ENCODE measurements at places on chromosomes 12 and 14.

- DNase-seq = no peak
Measured at GRCh38 chr14:93926873-93927799, at the start of gene FAM181A. Gene FAM181A (plus strand): TSS chr14:93927344. CDS start chr14:93928286, 942 bp downstream.

- DNase-seq = no peak
Measured at GRCh38 chr12:68899251-68899771, 33.7 kb downstream of the CPM start.

- no peak for DNase-seq
Measured at GRCh38 chr14:51612449-51612848, 39.3 kb upstream of the FRMD6 start.

DNA sequence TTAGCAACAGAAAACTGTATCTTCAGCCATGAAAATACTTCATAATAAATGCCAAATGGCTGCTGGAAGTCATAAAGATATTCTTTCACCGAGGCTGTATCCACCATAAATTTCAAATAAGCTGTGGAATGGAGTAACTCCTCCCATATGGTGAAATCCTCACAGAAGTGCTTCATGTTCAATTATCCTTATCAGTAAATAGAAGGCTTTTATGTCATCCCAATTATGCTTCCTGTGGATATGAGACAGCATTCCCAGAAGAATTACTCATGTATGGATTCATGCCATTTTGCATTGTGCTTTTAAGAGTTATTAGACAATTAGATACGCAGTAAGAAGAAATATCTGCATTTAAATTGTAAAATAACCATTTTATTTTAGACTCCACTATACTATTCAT lies 99.0 kb downstream of the RTN1 start:
- no peak for DNase-seq

DNA sequence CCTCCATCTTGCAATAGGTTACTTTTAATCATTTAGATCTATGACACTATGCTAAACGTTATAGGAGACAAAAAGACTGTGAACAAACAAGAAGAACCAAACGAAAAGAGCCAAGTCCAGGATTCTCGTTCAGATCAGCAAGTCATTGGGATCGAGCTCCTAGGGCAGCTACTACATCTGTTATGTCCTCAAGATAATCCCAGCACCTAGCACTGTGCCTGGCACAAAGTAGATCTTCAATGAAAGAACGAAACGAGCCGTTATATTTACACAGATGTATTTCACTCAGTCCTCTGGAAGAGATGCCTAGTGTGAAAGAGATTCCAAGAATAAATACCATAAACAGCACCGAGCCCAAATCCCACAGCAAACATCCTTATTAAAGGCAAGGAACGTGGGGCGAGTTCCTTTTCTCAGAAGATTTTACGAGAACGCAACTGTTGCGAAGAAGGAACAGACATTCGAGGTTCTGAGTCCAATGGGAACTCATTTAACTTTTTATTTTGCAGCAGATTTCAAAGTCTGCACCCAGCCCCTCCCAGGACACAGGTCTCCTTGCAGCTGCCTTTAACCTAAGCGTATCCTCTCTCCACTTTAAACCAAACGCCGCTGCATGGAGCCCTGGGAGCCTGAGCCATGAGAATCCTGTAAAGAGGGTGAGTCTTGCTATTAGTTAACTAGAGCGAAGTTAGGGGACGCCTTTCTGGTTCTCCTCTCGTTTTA lies 544 bp upstream of the TDP1 start:
- no peak for DNase-seq

GRCh38 chr12:8840938-8841633 lies 18.7 kb downstream of the A2ML1 start:
- DNase-seq = no peak

DNA sequence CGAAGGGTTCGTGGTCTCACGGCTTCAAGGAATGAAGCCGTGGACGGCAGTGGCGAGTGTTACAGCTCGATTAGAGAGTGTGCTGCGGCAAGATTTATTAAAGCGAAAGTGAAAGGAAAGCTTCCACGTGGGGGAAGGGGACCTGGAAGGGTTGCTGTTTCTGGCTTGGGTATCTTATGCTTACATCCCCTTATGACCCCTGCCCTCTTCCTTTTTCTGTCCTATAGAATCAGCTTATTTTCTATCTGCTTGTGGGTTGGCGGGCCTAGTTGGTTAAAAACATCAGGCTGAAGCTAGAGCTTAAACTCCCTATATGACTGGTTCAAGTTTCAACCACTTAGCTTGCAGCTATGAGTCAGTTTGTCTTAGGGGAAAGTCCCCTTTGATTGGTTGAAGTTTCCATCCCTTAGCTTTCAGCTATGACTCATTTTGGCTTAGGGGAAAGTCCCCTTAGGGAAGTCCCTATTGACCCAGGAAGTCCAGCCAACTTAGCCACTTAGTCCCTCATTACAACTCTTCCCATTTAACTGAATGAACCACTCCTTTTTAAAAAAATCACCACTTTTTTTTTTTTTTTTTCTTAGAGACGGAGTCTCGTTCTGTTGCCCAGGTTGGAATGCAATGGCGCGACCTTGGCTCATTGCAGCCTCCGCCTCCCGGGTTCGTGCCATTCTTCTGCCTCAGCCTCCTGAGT lies 1494.7 kb upstream of the TMEM132C start:
- DNase-seq = peak; percentile 15

DNA sequence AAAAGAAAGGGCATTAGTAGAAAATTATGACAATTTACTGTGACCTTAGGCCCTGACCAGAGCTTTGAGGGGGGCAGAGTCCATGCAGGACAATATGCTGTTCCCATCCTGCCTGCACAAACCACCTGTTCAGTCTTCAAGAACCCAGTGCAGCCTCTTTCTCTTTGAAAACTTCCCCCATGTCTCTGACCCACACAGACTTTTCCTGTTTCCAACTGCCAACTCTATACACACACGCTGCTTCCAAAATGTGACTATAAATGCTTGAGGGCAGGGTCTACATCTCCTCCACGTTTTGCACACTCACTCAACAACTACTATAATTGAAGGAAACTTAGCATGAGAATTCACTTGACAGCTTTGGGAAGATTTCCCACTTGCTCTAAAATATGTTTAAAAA lies 36.6 kb upstream of the SYCP3 start:
- DNase-seq = no peak

DNA sequence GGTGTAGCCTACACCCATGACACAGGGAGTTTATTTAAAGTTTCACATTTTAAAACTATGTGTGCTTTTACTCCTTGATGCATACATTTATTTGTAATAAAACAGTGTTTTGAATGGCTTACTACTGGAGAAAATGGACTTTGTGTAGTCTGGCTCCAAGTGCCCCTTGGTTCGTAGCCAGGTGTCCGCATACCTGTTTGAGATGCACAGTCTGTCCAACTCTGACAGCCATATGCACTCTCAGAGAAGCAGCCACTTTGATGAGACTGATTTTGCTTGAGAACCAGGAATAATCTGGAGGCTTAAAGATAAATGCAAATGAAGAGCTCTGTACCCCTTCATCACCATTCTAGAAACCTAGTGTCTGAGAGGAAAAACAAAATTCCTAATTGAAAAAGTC lies 24.0 kb downstream of the RTN1 start:
- DNase-seq = no peak

- no peak for DNase-seq
Measured at GRCh38 chr14:75499084-75499875, 23.0 kb upstream of the BATF start.

- no peak for DNase-seq
Measured at GRCh38 chr12:124296916-124297351, 2.0 kb downstream of the RFLNA start.
